ENCODE measurements at places on chromosomes 3 and 15. TPM values are rescaled to one million over a fixed set of nuclear protein-coding genes. Genes with fewer than 3 reads are reported as not detected.

The GOLGA8N gene
- 4.3 TPM for total RNA-seq

The FANCD2OS gene
- total RNA-seq = not detected

The OGG1 gene
- total RNA-seq = 60.7 TPM

The C2CD4B gene
- not detected for total RNA-seq

The STAC gene
- 0.09 TPM for total RNA-seq

The COL6A5 gene
- not detected for total RNA-seq

The CPEB1 gene
- total RNA-seq = not detected

The MESP2 gene
- total RNA-seq = 0.40 TPM

The RPUSD2 gene
- total RNA-seq = 20.1 TPM

The TEX55 gene
- not detected for total RNA-seq

The FSD2 gene
- total RNA-seq = not detected

The EPHB1 gene
- total RNA-seq = 3.8 TPM

The STXBP5L gene
- total RNA-seq = not detected

The C3orf85 gene
- total RNA-seq = not detected

The CCR9 gene
- total RNA-seq = 0.44 TPM

The ITPKA gene
- not detected for total RNA-seq

The CCDC191 gene
- total RNA-seq = 14.7 TPM

The PXK gene
- 81.3 TPM for total RNA-seq

The ZBTB20 gene
- total RNA-seq = 76.2 TPM

The SLC28A2 gene
- not detected for total RNA-seq

The P2RY14 gene
- 0.88 TPM for total RNA-seq

The SCN11A gene
- 0.16 TPM for total RNA-seq

The IL20RB gene
- 1.5 TPM for total RNA-seq

The FAM107A gene
- not detected for total RNA-seq

The SSUH2 gene
- total RNA-seq = 0.39 TPM

Measured in activated B cell treated with CpG ODN at 0.5 μM for 24 hours (primary cell).